Sigmoid colon (tissue), 7 donors: ENCODE measurements at places on chromosomes 16 and 17. TPM values are rescaled to one million over a fixed set of nuclear protein-coding genes. Genes with fewer than 3 reads are reported as not detected.

Gene CTNS
- 15.5 TPM for total RNA-seq

Gene NOTUM
- not detected for total RNA-seq

GRCh38 chr16:57892041-57892440 is 78.9 kb downstream of the CNGB1 start:
- DNase-seq: no peak
- no peak overlapping the region for H3K27ac ChIP-seq
- no peaks in the 10 kb centered on the region for H3K36me3 ChIP-seq
- H3K4me1 ChIP-seq: no peaks in the 10 kb centered on the region
- no peaks in the 10 kb centered on the region for H3K27me3 ChIP-seq

GRCh38 chr17:40471846-40472732 is 28.8 kb downstream of the IGFBP4 start:
- H3K27me3 ChIP-seq: no peaks in the 10 kb centered on the region
- peaks cover 62% of the 10 kb centered on the region for H3K4me1 ChIP-seq
- no peak overlapping the region for H3K4me3 ChIP-seq
- H3K27ac ChIP-seq: peak overlapping the region; percentile 84
- DNase-seq: no peak

Gene NPTX1
- 54.8 TPM for total RNA-seq

DNA sequence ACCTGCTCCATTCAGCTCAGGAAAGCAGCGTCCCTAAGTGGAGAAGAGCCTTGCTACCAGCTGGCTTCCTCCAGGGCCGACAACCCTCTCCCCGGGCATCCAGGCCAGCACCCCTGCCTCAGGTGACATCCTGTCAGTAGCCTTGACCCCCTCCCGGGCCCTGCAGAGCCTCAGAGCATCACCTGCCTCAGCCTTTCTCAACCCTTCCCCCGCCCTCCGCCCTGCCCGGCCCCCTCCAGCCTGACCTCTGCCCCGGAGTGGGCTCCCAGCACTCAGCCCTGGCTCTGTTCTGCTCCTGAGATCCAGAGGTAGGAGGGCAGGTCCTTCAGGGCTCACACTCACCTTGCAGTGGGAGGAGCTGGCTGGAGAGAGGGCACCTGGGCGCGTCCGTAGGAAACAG is 73.8 kb upstream of the METRNL start:
- DNase-seq: no peak
- H3K4me1 ChIP-seq: peaks cover 12% of the 10 kb centered on the region
- H3K27me3 ChIP-seq: no peaks in the 10 kb centered on the region
- no peak overlapping the region for H3K27ac ChIP-seq

DNA sequence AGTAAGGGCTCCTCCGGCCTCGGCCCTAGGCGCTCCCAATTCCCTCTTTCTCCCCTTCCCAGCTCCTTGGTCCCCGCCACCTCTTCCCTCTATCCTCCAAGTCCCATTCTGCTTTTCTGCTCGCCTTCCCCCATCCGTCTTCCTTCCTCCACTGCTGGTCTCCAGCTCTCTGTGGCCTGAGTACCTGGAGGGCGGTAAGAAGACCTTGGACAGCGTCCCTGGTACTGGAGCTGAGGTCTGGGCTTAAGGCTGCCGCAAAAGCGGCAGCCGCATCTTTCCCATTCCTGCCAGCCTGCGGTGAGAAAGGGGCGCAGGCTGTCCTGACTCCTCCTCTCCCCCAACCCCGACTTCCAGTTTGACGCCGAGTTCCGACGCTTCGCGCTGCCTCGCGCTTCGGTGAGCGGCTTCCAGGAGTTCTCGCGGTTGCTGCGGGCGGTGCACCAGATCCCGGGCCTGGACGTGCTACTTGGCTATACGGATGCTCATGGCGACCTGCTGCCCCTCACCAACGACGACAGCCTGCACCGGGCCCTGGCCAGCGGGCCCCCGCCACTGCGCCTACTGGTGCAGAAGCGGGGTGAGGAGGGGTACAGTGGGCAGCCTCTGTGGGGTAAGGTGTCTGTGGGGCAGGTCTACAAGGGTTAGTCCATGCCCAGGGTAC is 471 bp downstream of the PARD6A start:
- H3K4me1 ChIP-seq: peaks cover 33% of the 10 kb centered on the region
- H3K4me3 ChIP-seq: peak overlapping the region; percentile 94
- peak overlapping the region; percentile 96 for H3K27ac ChIP-seq
- DNase-seq: peak; percentile 73

- H3K4me1 ChIP-seq: no peaks in the 10 kb centered on the region
- no peak overlapping the region for H3K4me3 ChIP-seq
- H3K27ac ChIP-seq: no peak overlapping the region
- no peak for DNase-seq
- no peaks in the 10 kb centered on the region for H3K36me3 ChIP-seq
These were observed 146.1 kb upstream of the HSBP1 start for GRCh38 chr16:83661656-83662055.
